ENCODE measurements at places on chromosomes 3 and 15. TPM values are rescaled to one million over a fixed set of nuclear protein-coding genes. Genes with fewer than 3 reads are reported as not detected.

- no peak for DNase-seq
These were observed 8.5 kb upstream of the ANPEP start for GRCh38 chr15:89822951-89823711.

HES1 gene
- 0.41 TPM for total RNA-seq

- DNase-seq, result no peak
These were observed 280.3 kb downstream of the ZPLD1 start for GRCh38 chr3:102715030-102715697.

CHST2 gene
- total RNA-seq, result 1.7 TPM

GOLGA6L7 gene
- total RNA-seq, result not detected

GRCh38 chr3:100073714-100074307 lies 40.5 kb downstream of the FILIP1L start:
- no peak for DNase-seq

DNA sequence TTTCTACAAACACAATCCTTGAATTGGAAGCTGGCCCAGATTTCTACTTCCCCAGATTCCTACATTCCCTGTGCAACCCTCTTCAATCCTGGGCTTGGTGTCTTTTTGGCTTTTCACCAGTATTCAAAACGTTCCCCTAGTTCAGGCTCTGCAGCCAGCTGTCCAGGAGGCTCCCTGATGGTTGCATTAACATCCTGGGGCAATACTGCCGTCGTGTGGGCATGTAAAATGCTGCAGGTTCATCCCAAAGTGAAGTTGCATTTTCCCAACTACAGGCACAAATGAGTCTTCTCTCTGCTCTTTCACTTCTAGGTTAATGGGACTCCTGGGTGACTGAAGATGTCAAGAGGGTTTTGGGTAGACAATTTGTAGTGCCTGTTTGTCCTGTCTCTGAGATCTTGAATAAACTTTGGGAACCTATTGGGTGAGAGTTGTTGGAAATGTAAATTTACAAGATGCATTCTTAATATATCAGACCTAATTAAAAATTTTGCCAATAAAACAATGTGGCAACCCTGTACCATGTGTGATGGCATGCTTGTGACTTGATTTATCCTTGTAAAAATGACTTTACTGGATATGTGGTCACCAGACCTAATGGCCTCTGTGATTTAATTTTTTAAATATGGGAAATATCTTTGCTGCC lies 28.6 kb downstream of the SOX14 start:
- DNase-seq, result no peak

LRRIQ4 gene
- not detected for total RNA-seq

DNA sequence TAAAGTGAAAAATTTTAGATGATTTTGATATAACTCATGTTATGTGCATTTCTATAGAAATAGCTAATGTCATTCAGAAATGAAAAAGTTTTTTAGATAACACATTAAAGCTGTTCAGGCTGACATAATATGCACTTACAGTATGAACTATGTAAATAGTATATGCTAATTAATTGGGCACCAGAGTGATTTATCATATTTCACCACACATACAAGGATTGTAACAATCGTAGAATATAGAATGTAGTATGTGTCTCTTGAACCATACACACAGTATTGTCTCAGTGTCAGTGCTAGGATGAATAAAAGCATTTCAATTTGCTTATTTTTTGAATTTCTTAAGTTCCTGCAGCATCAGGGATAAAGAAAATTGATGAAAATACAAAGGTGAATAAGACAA lies 710.0 kb downstream of the OTOL1 start:
- no peak for DNase-seq

GRCh38 chr3:134373271-134374104 lies 759 bp downstream of the AMOTL2 start:
- DNase-seq, result no peak
